Calu3 (cell line): ENCODE measurements at places on chromosomes 5 and 9. TPM values are rescaled to one million over a fixed set of nuclear protein-coding genes. Genes with fewer than 3 reads are reported as not detected.

The C1QTNF2 gene
- not detected in 2 replicates for total RNA-seq

The DAB2 gene
- 9.5 and 12.4 TPM in 2 replicates for total RNA-seq

The FGD3 gene
- total RNA-seq = 3.1 and 4.5 TPM in 2 replicates

The KCTD16 gene
- total RNA-seq = 0.14 TPM in 1 of 2 replicates, not detected in the other

The SPATA31A3 gene
- not detected in 2 replicates for total RNA-seq

The AFF4 gene
- 87.1 and 102 TPM in 2 replicates for total RNA-seq

The STARD4 gene
- total RNA-seq = 65.0 and 66.6 TPM in 2 replicates

The CCL27 gene
- total RNA-seq = not detected in 2 replicates

The ANKRD20A1 gene
- total RNA-seq = 0.69 and 3.0 TPM in 2 replicates

The ZBTB6 gene
- total RNA-seq = 6.1 and 6.3 TPM in 2 replicates

The KCNMB1 gene
- not detected in 2 replicates for total RNA-seq

The TMEM171 gene
- 18.4 and 20.8 TPM in 2 replicates for total RNA-seq

The KIF12 gene
- 52.3 and 54.0 TPM in 2 replicates for total RNA-seq

The RALGPS1 gene
- total RNA-seq = 8.3 and 9.4 TPM in 2 replicates

The DDX4 gene
- total RNA-seq = not detected in 2 replicates

The PFN3 gene
- not detected in 2 replicates for total RNA-seq

The COQ4 gene
- total RNA-seq = 34.0 and 37.3 TPM in 2 replicates

The LPAR1 gene
- 6.3 and 7.1 TPM in 2 replicates for total RNA-seq

The TMEM174 gene
- total RNA-seq = not detected in 2 replicates

The PAIP2 gene
- 73.0 and 81.2 TPM in 2 replicates for total RNA-seq

The VPS13A gene
- 32.6 and 32.7 TPM in 2 replicates for total RNA-seq

The FRMPD1 gene
- total RNA-seq = not detected in 2 replicates

The RASGEF1C gene
- not detected in 2 replicates for total RNA-seq

The ROPN1L gene
- 0.40 TPM in 1 of 2 replicates, not detected in the other for total RNA-seq

The AJM1 gene
- 2.9 and 3.2 TPM in 2 replicates for total RNA-seq

The MORN5 gene
- total RNA-seq = not detected in 2 replicates

The PCDHGB3 gene
- total RNA-seq = 1.2 and 1.6 TPM in 2 replicates

The TLX3 gene
- total RNA-seq = 6.0 and 6.5 TPM in 2 replicates

The CETN3 gene
- total RNA-seq = 30.0 and 40.3 TPM in 2 replicates

The TNFSF8 gene
- not detected in 2 replicates for total RNA-seq

The ITGA2 gene
- total RNA-seq = 91.9 and 101 TPM in 2 replicates

The RAB3C gene
- total RNA-seq = not detected in 2 replicates

The LAMC3 gene
- not detected in 2 replicates for total RNA-seq

The PCDHB6 gene
- total RNA-seq = not detected in 2 replicates

The IL33 gene
- total RNA-seq = 0.64 and 1.9 TPM in 2 replicates

The CDH6 gene
- total RNA-seq = 2.3 and 3.8 TPM in 2 replicates

The C7 gene
- not detected in 2 replicates for total RNA-seq

The SAXO1 gene
- total RNA-seq = 0.29 TPM in 1 of 2 replicates, not detected in the other

The FRMD3 gene
- 0.38 and 0.93 TPM in 2 replicates for total RNA-seq

The IFNA21 gene
- not detected in 2 replicates for total RNA-seq

The RRAGA gene
- total RNA-seq = 39.7 and 40.6 TPM in 2 replicates

The MARCHF6 gene
- total RNA-seq = 155 and 160 TPM in 2 replicates

The NUTM2F gene
- not detected in 2 replicates for total RNA-seq

The FST gene
- 19.4 and 19.6 TPM in 2 replicates for total RNA-seq

The KIAA1958 gene
- 10.5 and 13.0 TPM in 2 replicates for total RNA-seq

The BTNL3 gene
- not detected in 2 replicates for total RNA-seq

The S1PR3 gene
- total RNA-seq = 0.66 and 0.76 TPM in 2 replicates
